ENCODE measurements at places on chromosomes 1 and 21.

- no peak for DNase-seq
These were observed 10.1 kb upstream of the ZBTB8B start for GRCh38 chr1:32454726-32455125.

DNA sequence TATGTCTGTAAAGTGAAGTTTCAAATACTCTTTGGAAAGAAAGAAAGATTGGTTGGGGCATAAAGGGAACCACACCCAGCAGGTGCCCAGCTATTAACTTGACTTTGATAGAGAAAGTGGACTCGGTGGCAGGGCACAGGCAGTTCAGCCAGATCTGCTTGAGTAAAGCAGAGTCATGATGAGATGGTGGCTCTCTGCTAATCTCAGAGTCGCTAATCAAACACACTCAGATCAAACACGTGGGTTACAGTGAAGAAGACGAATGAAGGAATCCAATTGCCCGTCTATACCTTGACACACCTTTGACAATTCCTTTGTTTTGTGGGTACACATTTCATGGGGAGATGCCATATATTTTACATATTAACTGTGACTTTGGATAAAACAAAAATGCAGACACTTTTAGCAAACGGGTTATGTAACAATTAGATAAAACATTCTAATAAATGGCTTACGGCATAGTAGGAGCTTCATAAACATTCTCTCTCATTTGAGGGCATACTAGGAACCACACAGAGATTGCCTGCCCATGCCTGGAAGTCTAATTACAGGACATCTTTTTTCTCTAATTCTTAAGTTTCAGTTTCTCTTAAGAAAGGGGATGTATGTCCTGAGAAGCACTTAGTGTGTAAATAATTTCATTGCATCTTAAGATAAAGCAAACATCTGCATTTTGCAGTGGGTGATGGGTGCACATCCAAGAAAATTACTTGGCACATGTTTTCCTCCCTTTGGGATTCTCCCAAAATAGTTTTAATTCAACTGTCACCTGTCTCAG lies 7.2 kb downstream of the CBR1 start:
- no peak for DNase-seq

- DNase-seq: no peak
These were observed 298.7 kb downstream of the NTNG1 start for GRCh38 chr1:107439567-107439966.

- DNase-seq: no peak
These were observed 175.7 kb downstream of the VPS13D start for GRCh38 chr1:12405325-12406210.

- DNase-seq: no peak
These were observed 5.1 kb upstream of the OLFML2B start for GRCh38 chr1:162028726-162029125.

- no peak for DNase-seq
These were observed 335.3 kb downstream of the BRINP2 start for GRCh38 chr1:177505905-177506590.

- no peak for DNase-seq
These were observed 13.4 kb downstream of the OR10R2 start for GRCh38 chr1:158485455-158485854.

GRCh38 chr1:219075121-219075879 lies 98.4 kb upstream of the LYPLAL1 start:
- no peak for DNase-seq

GRCh38 chr1:64664299-64664698 lies 80.6 kb upstream of the RAVER2 start:
- no peak for DNase-seq

DNA sequence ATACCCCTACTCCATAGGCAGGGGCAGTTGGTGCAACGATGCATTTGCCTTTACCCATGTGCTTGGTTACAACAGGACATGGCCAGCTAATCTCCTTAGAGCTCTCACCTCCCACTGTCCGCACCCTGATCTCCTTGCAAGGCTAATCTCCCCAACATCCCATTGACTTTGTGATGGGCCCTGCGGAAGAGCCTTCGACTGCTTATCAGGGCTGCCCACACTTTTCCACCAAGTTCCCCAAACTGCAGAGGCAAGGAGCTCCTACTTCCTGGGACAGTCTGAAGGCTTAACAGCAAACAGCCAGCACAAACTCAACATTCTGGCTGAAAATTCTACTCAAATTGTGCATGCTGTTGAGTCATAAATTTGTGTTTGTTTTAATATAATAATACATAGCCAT lies 36.0 kb downstream of the C1orf94 start:
- no peak for DNase-seq

DNA sequence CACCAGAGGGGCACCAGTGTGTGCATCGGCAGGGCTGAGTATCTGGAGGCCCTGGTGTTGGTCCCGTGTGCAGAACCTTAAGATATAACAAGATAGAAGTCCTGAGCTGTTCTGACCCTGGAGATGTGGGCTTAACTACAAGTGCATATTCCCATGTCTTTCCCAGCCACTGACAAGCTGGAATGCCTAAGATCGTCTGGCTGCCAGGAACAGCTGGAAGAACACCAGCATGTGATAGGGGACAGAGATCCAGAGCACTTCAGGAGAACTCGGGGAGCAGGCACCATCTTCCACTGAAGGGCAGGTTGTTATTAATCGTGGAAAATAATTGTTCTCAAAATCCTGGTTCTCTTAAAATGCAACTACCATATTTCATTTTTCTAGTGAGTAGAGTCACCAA lies 419.9 kb upstream of the RUNX1 start:
- no peak for DNase-seq

DNA sequence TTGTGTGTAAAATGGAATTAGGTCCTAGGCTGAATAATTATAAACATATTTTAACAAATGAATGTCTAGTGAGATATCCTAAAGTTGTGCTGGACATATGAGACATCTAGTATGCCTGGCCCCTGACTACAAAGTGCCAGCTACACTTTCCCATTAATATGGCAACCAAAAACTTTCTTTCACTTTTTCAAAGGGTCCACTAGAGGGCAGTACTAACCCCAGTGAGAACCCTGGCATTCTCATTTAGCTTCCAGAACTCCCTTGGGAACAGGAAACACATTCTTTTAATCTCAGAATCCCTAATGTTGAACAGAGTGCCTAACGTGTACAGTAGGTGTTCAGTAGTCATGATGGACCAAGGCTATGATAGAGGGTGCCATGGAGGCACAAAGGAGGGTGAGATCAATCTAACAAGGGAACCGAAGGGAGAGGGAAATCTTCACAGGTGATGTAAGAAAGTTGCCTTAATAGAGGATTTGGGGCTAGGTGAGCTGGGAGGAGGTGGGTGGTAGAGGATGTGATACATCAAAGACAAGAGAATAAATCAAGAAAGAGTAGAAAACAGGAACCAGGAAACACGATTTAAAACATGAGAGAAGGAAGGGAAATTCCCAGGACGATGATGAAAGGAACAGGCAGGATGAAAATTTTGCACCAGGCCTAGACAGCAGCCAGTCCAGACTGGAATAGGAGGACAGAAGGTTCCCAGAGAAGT lies 41.6 kb downstream of the NSL1 start:
- DNase-seq: peak; percentile 41

DNA sequence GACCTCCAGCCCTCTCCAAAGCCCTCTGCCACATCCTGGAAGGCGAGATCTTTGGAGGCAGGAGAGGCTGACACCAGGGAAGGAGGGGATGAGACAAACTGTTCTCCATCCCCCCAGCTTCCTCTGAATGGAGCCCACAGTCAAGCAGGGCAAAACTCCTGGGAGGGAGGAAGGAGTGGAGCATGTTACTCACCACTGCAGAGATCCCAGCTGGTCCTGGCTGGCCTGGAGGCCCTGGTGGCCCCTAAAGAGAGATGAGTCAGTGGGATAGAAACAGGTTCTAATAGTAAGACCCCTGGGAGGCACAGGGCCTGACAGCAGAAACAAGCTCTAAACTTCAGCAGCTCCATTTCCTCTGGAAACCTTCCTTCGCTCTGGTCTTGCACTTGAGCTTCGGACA lies 14.0 kb upstream of the PEF1 start:
- DNase-seq: no peak

GRCh38 chr1:86775395-86775794 lies 71.0 kb downstream of the SH3GLB1 start:
- DNase-seq: no peak

GRCh38 chr1:43951021-43951985 lies 4.6 kb downstream of the IPO13 start:
- DNase-seq: no peak

Measured in D721Med (cell line).